ENCODE measurements at places on chromosomes 7 and 10.

DNA sequence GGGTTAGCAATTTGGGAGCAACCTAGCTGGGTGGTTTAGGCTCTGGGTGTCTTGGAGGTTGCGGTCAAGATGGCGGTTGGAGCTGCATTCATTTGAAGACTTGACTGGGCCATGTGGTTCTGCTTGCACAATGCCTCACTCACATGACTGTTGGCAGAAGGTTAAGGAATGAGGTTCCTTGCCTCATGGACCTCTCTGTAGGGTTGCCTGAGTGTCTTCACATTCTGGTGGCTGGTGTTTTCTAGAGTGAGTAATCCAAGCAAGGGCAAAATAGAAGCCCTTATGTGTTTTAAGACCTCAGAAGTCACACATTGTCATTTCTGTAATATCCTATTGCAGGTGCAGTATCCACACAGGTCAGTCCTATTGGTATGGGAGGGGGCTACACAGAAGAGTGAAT, 52.0 kb downstream of the CDK14 start:
- DNase-seq = no peak

DNA sequence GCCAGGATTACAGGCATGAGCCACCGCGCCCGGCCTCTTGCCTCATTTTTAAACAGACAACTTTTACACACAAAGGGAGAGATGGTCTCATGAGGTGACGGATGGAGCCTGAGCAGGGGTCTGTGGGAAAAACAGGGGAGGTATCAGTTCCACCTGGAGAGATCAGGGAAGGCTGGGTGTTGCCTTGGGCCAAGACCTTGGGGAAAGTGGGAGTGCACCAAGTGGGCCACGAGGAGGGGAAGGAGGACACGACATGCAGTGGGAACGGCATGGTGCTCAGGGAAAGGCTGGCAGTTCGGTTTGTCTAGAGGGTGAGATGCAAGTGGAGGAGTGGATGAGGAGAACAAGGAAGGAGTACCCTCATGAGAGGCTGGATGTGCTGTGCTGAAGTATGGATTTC, 8.9 kb upstream of the ZNF777 start:
- DNase-seq = no peak

- DNase-seq = no peak
Measured at GRCh38 chr7:131540491-131541162, 15.8 kb downstream of the PODXL start.

- DNase-seq = no peak
Measured at GRCh38 chr7:117902314-117902889, 29.2 kb upstream of the CTTNBP2 start.
